Gastroesophageal sphincter (tissue), 4 donors: ENCODE measurements at places on chromosomes 3 and 15. TPM values are rescaled to one million over a fixed set of nuclear protein-coding genes. Genes with fewer than 3 reads are reported as not detected.

FBLN2 gene
- 187 TPM for total RNA-seq

GRCh38 chr3:184186902-184187207 is 856 bp downstream of the ABCF3 start:
- peaks cover 73% of the 10 kb centered on the region for H3K36me3 ChIP-seq
- no peak for ATAC-seq
- peak overlapping the region; percentile 94 for H3K4me3 ChIP-seq
- H3K27ac ChIP-seq = peak overlapping the region; percentile 87

- no peaks in the 10 kb centered on the region for H3K4me1 ChIP-seq
- H3K27ac ChIP-seq = no peak overlapping the region
- H3K4me3 ChIP-seq = no peak overlapping the region
- H3K27me3 ChIP-seq = no peaks in the 10 kb centered on the region
Measured at GRCh38 chr3:107271787-107272387, 105.4 kb upstream of the CCDC54 start.

DNA sequence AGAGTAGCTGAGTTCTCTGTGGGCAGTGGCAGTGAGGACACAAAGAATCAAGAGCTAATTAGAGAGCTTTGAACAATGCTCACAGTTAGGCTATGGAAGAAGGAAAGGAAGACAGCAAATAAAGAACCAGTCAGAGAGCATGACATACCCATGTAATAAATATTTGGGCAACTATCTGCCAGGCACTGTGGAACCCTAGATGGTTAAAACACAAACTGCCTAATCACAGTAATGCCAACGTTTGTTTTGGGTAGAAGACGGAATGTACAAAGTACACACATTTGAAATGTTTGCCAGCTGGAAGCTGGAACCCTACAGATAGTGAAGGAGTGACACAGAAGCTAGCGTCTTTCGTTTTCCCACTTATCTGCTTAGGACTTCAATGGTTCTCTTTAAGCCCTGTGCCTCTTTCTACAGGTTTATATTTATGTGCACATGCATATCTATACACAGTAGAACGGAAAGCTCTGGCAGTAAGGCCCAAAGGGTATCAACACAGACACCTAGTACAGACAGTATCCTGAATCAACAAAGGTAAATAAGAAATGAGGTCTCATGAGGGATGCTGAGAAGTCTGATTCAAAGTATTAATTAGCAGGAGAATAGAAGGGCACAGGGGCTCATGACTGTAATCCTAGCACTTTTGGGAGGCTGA is 44.6 kb downstream of the ANKRD28 start:
- H3K4me3 ChIP-seq = no peak overlapping the region
- no peak for ATAC-seq
- no peaks in the 10 kb centered on the region for H3K36me3 ChIP-seq
- H3K27me3 ChIP-seq = no peaks in the 10 kb centered on the region
- no peak overlapping the region for H3K27ac ChIP-seq
- no peaks in the 10 kb centered on the region for H3K4me1 ChIP-seq

SYNM gene
- 1,640 TPM for total RNA-seq

DNA sequence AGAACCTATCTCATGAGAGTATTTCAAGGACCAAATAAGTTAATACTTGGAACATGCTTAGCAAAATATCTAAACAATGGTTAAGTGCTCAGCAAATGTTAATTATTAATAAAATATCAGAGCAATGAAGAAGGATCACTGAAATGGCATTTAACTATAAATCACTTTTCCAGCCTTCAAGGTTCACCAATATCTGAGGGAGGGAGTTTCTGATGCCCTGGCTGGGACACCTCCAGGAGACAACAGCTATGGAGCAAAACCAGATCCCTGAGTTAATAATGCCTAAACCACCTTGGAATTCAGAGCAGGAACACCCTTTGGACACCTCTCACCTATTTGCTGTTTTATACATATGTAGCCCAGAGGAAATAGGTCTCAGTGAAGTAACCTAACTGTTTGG is 6.4 kb upstream of the FAM174B start:
- peaks cover 32% of the 10 kb centered on the region for H3K4me1 ChIP-seq
- no peaks in the 10 kb centered on the region for H3K27me3 ChIP-seq

NPAP1 gene
- total RNA-seq = not detected

DNA sequence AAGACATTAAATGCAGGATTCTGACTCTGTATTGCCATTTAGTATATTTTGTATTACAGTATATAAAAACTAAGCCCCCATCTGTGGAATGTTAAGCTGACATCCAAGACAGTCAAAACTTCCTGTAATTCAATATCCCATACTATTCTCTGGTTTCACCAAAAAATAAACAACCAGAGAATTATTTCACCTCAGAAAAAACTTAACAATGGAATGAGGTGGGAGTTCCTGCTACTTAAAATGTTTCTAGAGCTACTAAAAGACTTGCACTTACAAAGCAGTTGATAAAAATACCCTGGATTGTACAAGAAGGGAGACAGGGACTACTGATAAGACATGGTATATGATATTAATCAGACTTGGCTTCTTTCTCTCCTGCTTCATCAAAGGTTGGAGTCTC is 8.3 kb downstream of the ARL13B start:
- H3K27me3 ChIP-seq = no peaks in the 10 kb centered on the region
- ATAC-seq = no peak
- H3K4me3 ChIP-seq = no peak overlapping the region
- no peaks in the 10 kb centered on the region for H3K4me1 ChIP-seq
- H3K36me3 ChIP-seq = no peaks in the 10 kb centered on the region
- H3K27ac ChIP-seq = no peak overlapping the region

SERPINI2 gene
- not detected for total RNA-seq

CLDN11 gene
- 7.7 TPM for total RNA-seq

MEIS2 gene
- 85.8 TPM for total RNA-seq

GRCh38 chr3:24773798-24774197 is 279.1 kb upstream of the THRB start:
- H3K27ac ChIP-seq = no peak overlapping the region
- no peak overlapping the region for H3K4me3 ChIP-seq
- no peaks in the 10 kb centered on the region for H3K27me3 ChIP-seq
- ATAC-seq = peak; percentile 60

DNA sequence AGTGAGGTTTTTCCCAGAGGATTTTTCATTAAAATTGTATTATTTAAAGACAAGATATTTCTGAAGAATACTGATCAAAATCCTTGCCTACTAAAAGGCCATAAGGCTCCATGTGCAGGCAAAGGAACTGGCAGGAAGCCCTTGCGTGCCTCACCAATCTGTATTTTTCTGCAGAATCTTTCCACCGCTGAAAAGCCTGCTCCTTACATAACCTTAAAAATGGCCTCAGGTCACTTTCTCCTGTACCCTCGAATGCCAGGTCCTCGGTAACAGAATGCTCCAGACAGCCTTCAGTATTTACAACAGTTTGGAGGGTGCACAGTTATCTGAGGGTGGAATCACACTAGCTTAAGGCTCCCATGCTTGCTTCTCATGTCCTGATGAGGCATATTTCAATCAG is 3.2 kb downstream of the MORC1 start:
- no peak for ATAC-seq
- no peaks in the 10 kb centered on the region for H3K27me3 ChIP-seq
- H3K36me3 ChIP-seq = no peaks in the 10 kb centered on the region
- no peaks in the 10 kb centered on the region for H3K4me1 ChIP-seq
- no peak overlapping the region for H3K4me3 ChIP-seq

ARPP21 gene
- total RNA-seq = 1.1 TPM

GRCh38 chr15:77144492-77145070 is 73.7 kb upstream of the TSPAN3 start:
- no peaks in the 10 kb centered on the region for H3K4me1 ChIP-seq
- no peaks in the 10 kb centered on the region for H3K27me3 ChIP-seq
- peaks cover 29% of the 10 kb centered on the region for H3K36me3 ChIP-seq

DNA sequence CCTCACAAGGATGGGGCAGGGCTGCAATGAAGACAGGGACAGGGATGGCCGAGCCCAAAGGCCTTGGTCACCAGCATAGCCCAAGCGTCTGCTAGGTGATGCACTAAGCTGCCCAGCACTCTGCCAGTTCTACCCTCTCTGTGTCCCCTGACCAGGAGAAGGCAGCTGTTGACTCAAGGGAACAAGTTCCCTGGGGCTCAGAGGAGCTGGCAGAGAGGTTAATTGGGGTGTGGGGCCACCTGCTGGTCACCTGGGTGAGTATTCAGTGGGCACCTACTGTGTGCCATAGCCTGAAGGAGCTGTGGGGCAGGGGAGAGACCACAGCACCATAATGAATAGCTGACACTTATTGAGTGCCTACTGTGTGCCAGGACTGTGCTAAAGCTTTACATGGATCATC is 22.0 kb upstream of the DOCK3 start:
- no peak overlapping the region for H3K4me3 ChIP-seq
- H3K27ac ChIP-seq = no peak overlapping the region
- no peak for ATAC-seq
- peaks cover 17% of the 10 kb centered on the region for H3K36me3 ChIP-seq
- no peaks in the 10 kb centered on the region for H3K4me1 ChIP-seq

DNA sequence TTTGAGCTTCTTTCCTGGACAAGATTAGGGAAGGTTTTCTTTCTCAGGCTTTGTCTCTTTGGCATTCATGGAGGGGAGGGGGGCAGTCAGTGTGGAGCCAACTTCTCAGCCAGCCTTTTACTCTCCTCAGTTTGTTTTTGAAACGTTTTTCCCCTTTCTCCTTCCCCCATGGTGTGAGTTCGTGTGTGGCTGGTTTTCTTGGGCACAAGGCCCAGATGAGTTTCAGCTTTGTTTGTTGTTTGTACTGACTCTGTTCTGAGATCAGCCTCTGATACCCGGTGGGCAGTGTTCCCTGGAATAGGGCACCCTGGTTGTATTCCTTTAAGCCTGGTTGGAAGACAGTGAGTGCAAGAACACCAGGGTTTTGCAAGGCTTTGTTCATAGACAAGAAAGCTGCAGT is 168.2 kb upstream of the RARB start:
- H3K27me3 ChIP-seq = no peaks in the 10 kb centered on the region
- no peak overlapping the region for H3K4me3 ChIP-seq
- no peak overlapping the region for H3K27ac ChIP-seq
- H3K36me3 ChIP-seq = no peaks in the 10 kb centered on the region

DNA sequence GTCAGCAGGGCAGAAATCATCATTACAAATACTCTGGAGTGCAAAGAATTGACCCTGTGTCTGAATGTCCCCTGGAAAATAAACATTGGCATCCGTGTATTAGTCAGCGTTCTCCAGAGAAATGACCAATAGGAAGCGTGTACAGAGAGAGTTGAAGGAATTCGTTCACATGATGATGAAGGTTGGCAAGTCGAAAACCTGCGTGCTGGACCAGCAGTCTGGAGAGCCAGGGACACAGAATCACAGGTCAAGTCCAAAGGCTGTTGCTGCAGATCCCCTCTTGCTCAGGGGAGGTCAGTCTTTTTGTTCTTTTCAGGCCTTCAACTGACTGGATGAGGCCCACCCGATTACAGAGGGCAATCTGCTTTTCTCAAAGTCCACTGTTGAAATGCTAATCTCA is 16.6 kb downstream of the GP9 start:
- H3K36me3 ChIP-seq = no peaks in the 10 kb centered on the region
- no peak overlapping the region for H3K4me3 ChIP-seq
- H3K27me3 ChIP-seq = no peaks in the 10 kb centered on the region
- no peaks in the 10 kb centered on the region for H3K4me1 ChIP-seq
- ATAC-seq = peak; percentile 82
- no peak overlapping the region for H3K27ac ChIP-seq

- no peak overlapping the region for H3K27ac ChIP-seq
- no peaks in the 10 kb centered on the region for H3K27me3 ChIP-seq
- no peak overlapping the region for H3K4me3 ChIP-seq
- ATAC-seq = no peak
- no peaks in the 10 kb centered on the region for H3K4me1 ChIP-seq
- H3K36me3 ChIP-seq = peaks cover 100% of the 10 kb centered on the region
Measured at GRCh38 chr15:90915216-90915807, 12.2 kb downstream of the MAN2A2 start.

GXYLT2 gene
- 6.1 TPM for total RNA-seq

DNA sequence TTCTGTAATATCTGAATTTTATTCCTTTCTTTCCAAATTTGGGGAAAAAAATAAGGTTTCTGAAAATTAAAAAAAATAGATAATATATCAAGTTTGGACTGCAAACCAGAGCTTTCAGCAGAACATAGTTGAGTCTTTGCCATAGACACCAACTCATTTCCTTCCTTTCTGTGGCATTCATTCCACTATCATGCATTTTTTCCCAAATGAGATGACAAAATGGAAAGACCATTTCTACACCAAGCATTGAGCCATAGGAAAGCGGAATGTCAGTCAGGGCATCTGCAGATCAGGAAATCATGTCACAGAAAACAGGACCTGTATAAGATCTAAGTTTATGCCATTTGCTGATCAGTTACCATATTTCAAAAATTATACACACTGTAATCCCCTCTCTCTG is 333.3 kb upstream of the THBS1 start:
- H3K4me1 ChIP-seq = no peaks in the 10 kb centered on the region
- ATAC-seq = no peak
- H3K36me3 ChIP-seq = no peaks in the 10 kb centered on the region
- H3K27me3 ChIP-seq = no peaks in the 10 kb centered on the region
- no peak overlapping the region for H3K27ac ChIP-seq
- no peak overlapping the region for H3K4me3 ChIP-seq

PPP1R2 gene
- 69.9 TPM for total RNA-seq

DNAH12 gene
- total RNA-seq = not detected

DNA sequence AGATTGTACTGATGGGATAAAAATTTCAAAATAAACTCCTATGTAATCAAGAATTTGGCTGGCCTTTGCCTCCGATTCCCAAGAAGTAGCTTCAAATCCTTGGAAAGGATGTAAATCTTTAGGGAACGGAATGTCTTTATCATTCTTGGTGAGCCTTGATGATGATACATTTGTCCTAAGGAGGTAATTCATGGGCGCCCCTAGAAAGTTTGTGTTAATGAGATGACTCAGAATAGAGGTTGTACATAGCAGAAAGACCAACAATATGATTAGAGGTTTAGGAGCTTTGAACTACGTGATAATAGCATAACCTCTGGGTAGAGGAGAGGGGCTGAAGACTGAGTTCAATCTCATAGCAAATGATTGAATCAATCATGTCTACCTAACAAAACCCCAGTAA is 248.6 kb upstream of the SLITRK3 start:
- H3K27me3 ChIP-seq = no peaks in the 10 kb centered on the region
- H3K27ac ChIP-seq = no peak overlapping the region
- no peaks in the 10 kb centered on the region for H3K36me3 ChIP-seq
- ATAC-seq = no peak

GRCh38 chr15:96064351-96064756 is 266.1 kb upstream of the NR2F2 start:
- no peak overlapping the region for H3K27ac ChIP-seq
- peak; percentile 55 for ATAC-seq
- H3K27me3 ChIP-seq = no peaks in the 10 kb centered on the region
- no peaks in the 10 kb centered on the region for H3K4me1 ChIP-seq
- no peaks in the 10 kb centered on the region for H3K36me3 ChIP-seq

DNA sequence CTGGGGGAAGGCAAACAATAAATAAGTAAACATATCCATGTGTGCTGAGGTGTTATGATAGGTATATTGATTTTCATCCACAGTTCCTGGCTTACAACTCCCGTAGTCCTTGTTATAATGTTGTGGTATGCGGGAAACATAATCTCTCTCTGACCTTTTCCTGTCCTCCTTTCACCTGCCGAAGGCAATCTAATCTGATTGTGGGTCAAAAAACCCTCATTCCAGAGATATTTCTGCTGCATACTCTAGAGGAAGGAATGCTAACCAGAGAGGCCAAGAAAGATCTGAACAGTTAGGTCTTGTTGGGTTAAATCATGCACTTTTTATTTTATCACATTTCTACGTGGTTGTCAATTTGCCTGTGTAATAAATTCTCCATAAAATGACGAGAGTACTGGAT is 383.6 kb upstream of the SEMA6D start:
- ATAC-seq = no peak
- H3K27me3 ChIP-seq = no peaks in the 10 kb centered on the region
- no peak overlapping the region for H3K4me3 ChIP-seq
- no peaks in the 10 kb centered on the region for H3K36me3 ChIP-seq
- H3K27ac ChIP-seq = no peak overlapping the region

CPNE9 gene
- not detected for total RNA-seq

GRCh38 chr3:43902415-43902814 is 211.7 kb downstream of the ABHD5 start:
- H3K4me1 ChIP-seq = no peaks in the 10 kb centered on the region
- no peaks in the 10 kb centered on the region for H3K27me3 ChIP-seq
- no peak overlapping the region for H3K4me3 ChIP-seq
- ATAC-seq = no peak
